ENCODE measurements at places on chromosomes 12 and 14. TPM values are rescaled to one million over a fixed set of nuclear protein-coding genes. Genes with fewer than 3 reads are reported as not detected.

LRP1-AS gene
- not detected for total RNA-seq

PWP1 gene
- total RNA-seq, result 20.2 TPM

PABPN1 gene
- total RNA-seq, result 65.2 TPM

DLK1 gene
- total RNA-seq, result 38.0 TPM

CIT gene
- total RNA-seq, result 2.4 TPM

MYBPC1 gene
- total RNA-seq, result 5,417 TPM

FICD gene
- 1.6 TPM for total RNA-seq

MGAT4C gene
- total RNA-seq, result not detected

P2RX2 gene
- total RNA-seq, result not detected

GALNT6 gene
- total RNA-seq, result 0.55 TPM

GRCh38 chr14:85987292-85987691 is 457.3 kb downstream of the FLRT2 start:
- DNase-seq, result no peak

GRCh38 chr14:88258021-88258420 is 65.0 kb downstream of the KCNK10 start:
- no peak for DNase-seq

DNA sequence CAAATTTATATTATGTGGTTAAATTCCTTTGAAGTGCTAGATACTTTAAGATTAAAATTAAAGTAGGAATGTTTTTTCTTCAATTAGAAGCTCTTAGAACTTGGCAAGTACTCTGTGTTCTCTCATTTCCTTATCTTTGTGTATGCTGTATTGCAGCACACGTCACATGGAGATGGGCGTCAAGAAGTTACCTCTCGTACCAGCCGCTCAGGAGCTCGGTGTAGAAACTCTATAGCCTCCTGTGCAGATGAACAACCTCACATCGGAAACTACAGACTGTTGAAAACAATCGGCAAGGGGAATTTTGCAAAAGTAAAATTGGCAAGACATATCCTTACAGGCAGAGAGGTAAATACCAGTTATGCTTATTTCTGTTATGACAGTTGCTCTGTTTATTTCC is 19.7 kb downstream of the MARK3 start:
- DNase-seq, result no peak

- no peak for DNase-seq
Measured at GRCh38 chr12:123900871-123901376, 71.7 kb downstream of the CCDC92 start.

DNA sequence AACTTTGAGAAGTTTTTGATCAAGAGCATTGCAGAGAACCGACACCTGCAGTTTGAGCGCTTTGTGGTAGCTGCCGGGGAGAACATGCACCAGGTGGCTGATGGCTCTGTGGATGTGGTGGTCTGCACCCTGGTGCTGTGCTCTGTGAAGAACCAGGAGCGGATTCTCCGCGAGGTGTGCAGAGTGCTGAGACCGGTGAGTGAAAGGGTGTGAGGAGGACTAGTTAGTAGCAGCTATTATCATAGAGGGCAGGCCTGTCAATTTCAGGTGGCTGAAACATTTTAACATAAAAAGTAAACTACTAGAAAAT is 27.0 kb upstream of the HIGD1C start:
- DNase-seq, result no peak

GRCh38 chr14:67666750-67667449 is 7.5 kb downstream of the VTI1B start:
- DNase-seq, result no peak

GRCh38 chr14:55094292-55095157 is 34.5 kb upstream of the LGALS3 start:
- DNase-seq, result no peak

DNA sequence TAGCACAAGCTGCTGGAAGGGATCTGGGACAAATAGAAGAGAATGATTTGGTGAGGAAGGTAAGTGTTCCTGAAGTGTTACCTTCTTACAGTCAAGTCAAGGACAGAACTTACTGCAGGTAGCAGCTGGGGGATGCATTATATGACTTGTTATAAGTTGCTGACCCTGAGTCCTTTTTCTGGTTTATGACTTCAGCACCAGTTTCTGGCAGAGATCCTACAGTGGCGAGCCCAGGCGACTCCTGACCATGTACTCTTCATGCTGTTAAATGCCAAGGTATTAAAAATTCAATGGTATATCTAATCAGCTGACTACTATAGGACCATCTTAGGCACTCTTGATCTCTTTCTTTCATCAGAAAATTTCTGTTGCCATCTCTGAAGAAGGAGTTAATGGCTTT is 45.1 kb upstream of the ATF1 start:
- no peak for DNase-seq

GRCh38 chr12:56628671-56629458 is 1.3 kb downstream of the BAZ2A start:
- DNase-seq, result peak; percentile 84

GRCh38 chr12:68286396-68286795 is 33.0 kb upstream of the IL22 start:
- DNase-seq, result no peak

- DNase-seq, result no peak
Measured at GRCh38 chr12:27906658-27907473, 65.7 kb downstream of the PTHLH start.

GRCh38 chr12:79058342-79058741 is 193.8 kb downstream of the SYT1 start:
- no peak for DNase-seq

DNA sequence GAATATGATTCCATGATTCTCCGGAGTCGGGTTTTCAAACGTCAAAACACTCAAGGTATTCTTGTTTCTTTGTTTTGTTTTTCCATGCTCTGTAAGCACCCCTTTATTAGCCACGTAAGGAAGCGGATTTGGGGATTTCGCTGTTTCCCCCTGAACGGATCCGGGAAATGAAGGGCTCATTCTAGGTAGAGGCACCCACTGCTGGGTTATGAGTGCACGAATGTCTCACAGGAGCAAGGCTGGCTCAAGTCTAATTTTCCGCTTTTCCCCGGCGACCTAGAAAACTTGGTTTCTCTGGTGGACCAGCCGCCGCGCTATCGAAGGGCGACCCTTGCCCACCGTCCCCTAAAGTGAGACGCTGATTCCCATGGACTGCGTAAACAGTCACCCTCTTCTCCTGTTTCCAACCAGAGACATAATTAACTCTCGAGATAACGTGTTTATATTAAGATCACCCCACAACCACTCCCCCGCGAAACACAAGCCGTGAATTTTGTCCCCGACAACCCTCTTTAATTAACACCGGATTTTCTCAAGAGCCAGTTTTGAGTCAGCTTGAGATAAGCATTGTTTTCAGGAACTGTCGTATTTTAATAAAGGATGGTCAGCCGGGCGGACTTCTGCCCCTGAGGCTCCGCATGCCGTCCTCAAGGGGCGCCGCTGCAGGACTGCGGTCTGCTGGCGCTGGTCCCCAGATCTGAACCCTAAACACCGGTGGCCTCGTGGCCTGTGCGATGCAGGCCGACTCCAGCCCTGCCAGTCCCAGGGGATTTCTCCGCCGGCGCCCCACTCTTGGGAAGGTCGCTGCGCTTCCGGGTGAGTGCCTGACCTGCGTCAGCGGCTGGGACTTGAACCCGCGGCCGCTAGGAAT is 515 bp upstream of the ABCC9 start:
- peak; percentile 71 for DNase-seq

DNA sequence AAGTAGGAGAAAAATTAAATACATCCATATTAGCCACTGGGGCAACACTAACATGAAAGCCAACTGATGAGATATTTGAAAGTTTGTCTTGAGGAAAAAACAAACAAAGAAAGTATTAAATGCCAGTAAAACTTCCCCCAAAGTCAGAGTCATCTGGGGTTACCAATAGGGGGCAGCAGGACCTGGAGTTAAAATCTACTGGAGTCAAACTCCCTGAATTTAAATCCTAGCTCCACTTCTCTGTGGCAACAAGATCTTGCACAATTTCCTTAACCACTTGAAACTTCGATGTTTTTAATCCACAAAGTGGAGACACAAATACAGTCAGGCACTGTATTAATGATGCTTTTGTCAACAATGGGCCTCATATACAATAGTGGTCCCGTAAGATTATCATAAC is 14.4 kb downstream of the PLEKHG7 start:
- DNase-seq, result no peak

GRCh38 chr14:69687606-69688298 is 76.4 kb downstream of the SUSD6 start:
- no peak for DNase-seq

- no peak for DNase-seq
Measured at GRCh38 chr14:31897581-31898186, 179.4 kb upstream of the ARHGAP5 start.

GRCh38 chr12:118187751-118188435 is 52.0 kb downstream of the PEBP1 start:
- no peak for DNase-seq

GRCh38 chr12:106841510-106842302 is 67.2 kb downstream of the RIC8B start:
- DNase-seq, result no peak

GRCh38 chr14:62064751-62065323 is 302.6 kb downstream of the SNAPC1 start:
- no peak for DNase-seq

- DNase-seq, result no peak
Measured at GRCh38 chr12:42593874-42594273, 4.3 kb upstream of the PRICKLE1 start.

GRCh38 chr14:79332504-79333197 is 878.7 kb downstream of the DIO2 start:
- DNase-seq, result no peak

GRCh38 chr12:17388679-17389078 is 701.3 kb downstream of the RERGL start:
- no peak for DNase-seq

- DNase-seq, result no peak
Measured at GRCh38 chr12:51977320-51977753, 25.8 kb downstream of the ACVR1B start.

DNA sequence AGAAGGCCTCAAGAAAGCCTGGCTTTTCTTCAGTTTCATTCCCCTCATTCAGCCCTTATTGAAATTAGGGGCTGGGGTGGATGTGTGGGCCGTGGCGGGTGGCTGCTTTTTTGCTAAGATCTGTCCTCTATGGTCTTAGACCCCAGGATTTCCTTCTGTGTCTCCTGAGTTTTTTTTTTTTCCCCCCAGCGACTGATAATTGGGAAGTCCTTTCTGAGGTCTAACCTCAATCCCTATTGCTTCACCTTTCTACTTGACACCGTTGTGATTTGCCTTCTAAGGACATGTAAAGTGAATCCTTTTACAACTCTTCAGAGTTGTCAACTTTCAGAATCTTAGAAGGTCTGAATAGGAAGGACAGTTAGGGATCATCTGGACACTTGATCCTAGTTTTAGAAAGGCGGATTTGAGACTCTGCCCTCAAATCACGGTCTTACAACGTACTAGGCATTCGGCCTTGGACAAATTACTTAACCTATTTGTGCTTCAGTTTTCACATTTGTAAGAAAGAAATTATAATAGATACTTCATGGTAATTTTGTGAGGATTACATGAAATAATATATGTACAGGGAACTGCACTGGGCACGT is 4.4 kb downstream of the GPR84 start:
- no peak for DNase-seq

GRCh38 chr12:57066245-57066644 is 12.3 kb downstream of the NEMP1 start:
- DNase-seq, result no peak

DNA sequence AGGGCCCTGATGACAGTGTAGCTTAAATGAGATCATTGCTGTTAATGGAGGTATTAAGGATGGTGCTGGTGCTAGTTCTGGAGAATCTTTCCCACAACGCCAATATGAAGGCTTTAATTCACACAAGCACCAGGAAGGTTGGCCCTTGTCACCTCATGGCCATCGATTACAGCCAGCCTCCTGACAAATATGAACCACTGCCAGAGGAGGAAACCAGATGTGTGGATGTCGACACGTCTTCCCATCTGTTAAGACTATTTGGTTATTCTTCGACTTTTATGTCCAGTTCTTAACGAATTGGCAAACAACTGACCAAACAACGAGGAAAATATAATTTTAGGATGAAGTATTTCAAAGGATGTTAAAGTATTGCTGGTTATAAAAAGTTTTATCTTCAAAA is 79.5 kb downstream of the PIK3C2G start:
- DNase-seq, result no peak

- no peak for DNase-seq
Measured at GRCh38 chr14:63460680-63461369, 82.4 kb downstream of the PPP2R5E start.

GRCh38 chr12:22121224-22121623 is 75.2 kb downstream of the CMAS start:
- no peak for DNase-seq

DNA sequence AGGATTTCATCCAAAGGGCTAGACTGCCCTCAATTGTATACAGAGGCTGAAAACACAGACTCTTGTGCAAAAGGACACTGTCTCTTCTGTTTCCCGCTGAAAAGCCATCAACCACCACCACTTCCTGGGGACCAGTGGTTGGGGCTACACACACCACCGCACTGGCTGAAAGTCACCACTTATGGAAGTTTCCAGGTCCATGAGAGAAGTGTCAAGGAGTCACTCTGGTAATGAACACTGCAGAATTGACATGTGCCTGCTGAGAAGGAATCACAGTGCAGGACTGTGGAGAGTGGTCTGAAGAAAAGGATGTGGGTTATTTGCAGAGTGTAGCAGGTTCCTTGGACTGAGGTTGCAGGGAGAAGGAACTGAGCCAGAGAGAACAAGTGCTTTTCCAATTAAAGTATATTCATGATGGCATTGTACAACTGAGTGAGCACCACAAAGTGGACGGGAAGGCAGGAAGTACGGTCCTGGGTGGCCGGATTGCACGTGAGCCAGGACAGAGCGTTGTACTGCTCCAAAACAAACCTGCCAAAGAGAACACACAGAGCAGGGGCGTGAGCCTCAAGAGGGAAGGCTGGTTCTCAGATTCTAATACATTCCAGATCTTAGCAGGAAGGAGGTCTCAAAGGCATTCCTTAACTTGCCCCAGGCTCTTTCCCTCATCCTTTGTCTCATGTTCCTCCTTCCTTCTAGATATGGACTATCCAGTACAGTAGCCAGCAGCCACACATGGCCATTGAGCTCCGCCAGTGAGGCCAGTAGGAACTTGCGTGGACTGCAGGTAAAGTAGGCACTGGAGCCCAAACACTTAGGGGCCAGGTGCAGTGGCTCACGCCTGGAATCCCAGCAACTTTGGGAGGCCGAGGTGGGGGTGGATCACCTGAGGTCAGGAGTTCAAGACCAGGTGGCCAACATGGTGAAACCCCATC is 316.4 kb downstream of the MED13L start:
- no peak for DNase-seq

- DNase-seq, result no peak
Measured at GRCh38 chr12:114682106-114682784, 1.7 kb downstream of the TBX3 start.

Measured in psoas muscle (tissue), 8 donors.